ENCODE measurements at places on chromosomes 5 and 9.
A peak's percentile ranks its signal among the peaks of the same experiment; 100 is the strongest.

GRCh38 chr9:85898332-85898731 is 42.6 kb upstream of the NAA35 start:
- DNase-seq, result no peak

DNA sequence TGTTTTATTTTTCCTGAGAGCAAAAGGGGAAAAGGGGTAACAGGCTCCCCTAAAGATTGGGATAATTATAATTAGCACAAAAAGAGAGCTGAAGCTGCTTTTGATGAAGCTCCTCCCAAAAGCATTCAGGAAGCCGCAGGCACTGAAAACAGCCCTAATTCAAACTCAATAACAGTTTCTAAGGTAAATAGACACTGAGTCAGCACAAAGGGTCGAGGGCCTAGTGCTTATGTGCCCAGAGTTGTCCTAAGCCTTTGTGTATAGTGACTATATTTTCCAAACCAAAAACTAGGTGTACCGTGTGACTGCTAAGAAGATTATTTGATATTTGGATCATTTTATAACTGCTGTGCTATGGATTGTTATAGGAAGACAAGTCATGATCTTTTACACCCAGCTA is 67.7 kb downstream of the HMHB1 start:
- no peak for DNase-seq

GRCh38 chr9:96566498-96567202 is 53.0 kb downstream of the CDC14B start:
- no peak for DNase-seq

DNA sequence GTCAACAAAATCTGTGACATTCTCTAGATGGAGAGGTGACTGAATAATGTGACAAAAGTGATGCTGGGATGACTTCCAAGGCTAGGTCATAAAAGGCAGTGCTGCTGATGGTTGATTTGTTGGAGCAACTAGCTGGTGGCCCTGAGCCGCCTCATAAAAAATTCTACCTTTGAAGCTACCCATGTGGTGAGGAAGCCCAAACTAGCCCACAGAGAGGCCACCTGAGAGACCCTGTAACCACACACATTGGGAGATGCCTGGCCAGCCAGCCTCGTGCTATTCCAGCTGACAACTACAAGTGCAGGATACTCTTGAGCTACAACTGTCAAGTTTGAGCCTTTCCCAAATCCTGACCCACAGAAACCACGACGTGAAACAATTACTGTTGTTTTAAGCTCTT is 22.7 kb downstream of the CLTA start:
- DNase-seq, result no peak

DNA sequence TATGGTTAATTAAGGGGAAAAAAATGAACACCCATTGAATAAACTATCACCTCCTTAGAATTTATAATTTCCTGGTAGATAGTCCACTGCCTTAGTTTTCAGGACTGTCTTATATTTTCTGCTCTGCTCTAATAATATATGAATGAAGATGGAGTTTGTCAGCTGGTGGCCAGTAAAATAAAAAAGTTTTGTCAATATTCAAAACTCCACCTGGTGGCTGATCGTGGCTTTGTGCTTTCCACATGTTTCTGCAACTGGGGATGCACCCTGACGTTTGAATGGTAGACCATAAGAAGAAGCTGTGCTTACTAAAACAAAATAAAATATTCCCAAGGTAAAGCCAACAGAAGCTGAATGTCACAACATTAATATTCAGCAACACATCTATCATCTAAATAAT is 286.6 kb upstream of the IZUMO3 start:
- no peak for DNase-seq

GRCh38 chr9:14344053-14344524 is 30.1 kb upstream of the NFIB start:
- DNase-seq, result no peak

DNA sequence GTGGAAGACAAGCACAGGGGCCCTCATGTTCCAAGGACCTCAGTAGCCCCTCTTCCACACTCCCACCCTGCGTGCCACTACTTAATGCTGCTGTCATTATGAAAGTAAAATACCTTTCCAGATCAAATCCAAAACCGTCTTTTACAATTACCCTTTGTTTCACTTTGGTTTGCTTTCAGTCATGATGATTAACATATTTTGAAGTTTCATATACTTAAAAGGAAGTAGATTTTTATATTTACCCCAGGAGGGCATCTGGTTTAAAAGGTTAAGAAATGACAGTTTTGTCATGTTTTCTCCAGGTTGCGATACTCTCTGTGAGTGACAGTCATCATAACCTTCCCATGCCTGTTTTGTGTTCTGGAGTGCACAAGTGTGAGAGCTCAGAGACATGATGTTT is 13.5 kb upstream of the MAP1B start:
- DNase-seq, result no peak

GRCh38 chr5:143400541-143401226 is 2.8 kb downstream of the NR3C1 start:
- no peak for DNase-seq

DNA sequence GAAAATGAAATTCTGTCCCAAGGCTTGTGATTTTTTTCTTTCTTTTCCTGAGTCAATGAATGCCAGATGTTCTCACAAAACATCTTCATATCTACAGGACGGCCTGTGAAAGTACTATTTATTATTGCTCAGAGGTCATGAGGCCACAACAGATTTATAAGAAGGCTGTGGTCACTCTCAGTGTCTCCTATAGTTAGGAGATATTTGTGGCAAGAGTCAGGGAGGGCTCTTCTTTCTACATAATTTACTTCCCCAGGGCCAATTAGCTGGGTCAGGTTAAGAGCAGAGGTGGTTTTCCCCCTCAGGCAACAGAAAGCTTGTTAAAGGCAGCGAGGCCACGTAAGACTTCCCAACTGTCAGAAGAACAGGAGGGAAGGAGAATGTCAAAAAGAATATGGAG is 248.7 kb downstream of the SLIT3 start:
- no peak for DNase-seq

DNA sequence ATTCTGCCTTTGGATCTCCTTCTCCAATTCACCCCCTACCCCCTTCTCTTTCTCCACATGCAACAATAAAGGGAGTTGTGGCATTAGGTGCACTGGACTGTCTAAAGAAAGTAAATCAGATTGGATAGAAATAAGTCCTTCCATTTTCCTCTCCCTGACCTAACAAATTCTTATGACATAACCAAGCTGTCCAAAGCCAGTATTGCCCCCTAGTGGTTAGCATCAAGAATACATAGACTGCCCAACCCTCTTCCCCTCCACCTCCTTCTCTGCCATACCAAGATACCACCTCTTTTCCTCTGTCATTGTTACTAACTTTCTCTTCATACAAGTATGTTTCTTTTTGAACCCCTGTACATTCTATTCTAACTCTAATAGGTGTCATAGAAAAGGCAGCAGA is 45.7 kb downstream of the PPARGC1B start:
- DNase-seq, result no peak

DNA sequence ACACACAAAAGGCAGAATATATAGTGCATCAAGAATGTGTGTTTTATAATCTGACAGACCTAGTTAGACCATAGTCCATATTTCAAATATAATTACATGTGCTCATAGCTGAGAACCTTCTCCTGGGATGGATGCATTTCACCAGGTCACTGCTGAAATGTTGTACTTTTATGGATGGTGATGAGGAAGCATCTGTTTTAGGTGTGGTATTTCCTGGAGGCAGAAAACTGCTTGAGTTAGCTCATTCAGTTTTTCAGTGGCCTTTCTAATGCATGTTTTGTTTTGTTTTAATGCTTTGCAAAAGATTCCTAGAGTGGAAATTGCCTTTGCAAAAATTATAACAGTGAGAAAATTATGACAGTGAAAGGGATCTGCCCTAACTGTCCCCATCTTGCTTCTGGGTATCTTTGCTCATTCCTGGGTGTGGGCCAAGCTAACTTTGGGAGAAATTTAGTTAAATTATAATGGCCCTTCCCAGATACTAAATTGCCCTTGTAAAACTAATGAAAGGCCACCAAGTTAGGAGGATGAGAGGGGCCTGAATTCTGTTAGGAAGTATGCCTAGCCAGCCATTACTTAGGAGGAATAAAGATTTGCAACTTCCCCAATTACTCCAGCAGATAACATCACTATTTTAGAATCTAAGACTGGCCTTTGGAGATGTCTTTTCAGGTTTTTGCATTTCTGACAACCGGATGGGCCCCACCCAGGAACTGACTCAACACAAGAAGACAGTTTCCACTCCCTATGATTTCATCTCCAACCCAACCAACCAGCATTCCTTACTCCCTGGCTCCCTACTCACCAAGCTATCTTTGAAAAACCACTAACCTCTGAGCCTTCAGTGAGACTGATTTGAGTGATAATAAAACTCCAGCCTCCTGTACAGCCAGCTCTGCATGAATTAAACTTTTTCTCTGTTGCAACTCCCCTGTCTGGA is 7.0 kb upstream of the IL12B start:
- DNase-seq, result no peak

DNA sequence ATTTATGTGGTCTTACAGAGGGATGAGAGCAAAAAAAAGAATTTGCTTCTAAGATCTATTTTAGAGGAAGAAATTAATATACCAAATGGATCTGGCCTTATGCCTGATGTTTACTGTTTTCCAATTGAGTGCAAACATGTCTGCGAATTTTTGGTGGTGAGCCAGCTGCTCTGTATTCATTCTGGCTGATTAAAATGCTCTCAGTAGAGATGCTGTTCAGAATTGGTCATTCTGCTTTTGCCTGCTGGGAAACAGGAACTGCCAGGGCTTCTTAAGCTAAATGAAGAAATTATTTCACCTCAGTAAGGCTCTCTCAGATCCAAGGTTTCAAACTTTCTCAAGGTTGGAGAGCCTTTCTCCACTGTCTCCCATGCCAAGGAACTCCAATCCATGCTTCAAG is 132.0 kb upstream of the SV2C start:
- no peak for DNase-seq

DNA sequence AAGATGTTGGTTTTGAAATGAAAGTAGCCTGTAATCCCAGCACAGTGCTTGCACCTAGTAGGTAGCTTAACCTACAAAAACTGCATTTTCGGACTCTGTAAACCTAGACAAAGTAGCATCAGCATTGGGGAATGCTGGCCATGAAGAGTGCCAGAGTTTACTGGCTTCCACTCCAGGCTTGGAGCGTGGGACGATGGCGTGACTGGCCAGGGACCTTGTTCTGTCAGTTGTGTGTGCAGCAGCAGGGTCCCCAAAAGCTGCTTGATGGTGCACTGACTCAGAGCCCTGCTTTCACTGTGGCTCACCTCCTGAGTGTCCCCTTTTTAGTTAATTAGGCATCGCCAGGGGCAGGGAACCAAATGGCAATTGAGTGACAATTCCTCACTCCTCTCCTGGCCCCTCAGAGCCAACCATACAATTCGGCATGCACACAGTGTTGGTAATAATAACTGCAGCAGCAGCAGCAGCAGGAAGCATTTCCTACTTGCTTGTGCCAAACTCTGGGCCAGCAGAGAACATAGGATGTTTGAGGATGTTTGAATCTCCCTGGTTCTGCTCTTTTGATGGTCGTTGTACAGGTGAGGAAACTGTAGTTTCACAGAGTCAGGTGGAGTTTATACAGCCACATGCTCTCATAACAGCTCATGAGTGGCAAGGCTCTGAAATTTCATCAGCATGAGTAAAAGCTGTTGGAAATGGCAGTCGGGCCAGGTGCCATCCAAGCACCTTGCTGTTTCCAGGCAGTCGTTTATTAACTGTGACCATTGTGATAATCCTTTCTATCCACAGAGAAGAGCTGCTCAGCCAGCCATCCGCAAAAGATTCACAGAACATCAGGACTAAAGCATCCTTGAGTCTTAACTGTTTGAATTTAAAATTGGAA is 4.2 kb downstream of the UBE2QL1 start:
- peak; percentile 52 for DNase-seq

- no peak for DNase-seq
These were observed 38.7 kb upstream of the SH3PXD2B start for GRCh38 chr5:172493002-172493401.

GRCh38 chr9:93205045-93205768 is 21.3 kb downstream of the WNK2 start:
- no peak for DNase-seq

GRCh38 chr5:98510143-98510985 is 263.1 kb upstream of the RGMB start:
- no peak for DNase-seq

DNA sequence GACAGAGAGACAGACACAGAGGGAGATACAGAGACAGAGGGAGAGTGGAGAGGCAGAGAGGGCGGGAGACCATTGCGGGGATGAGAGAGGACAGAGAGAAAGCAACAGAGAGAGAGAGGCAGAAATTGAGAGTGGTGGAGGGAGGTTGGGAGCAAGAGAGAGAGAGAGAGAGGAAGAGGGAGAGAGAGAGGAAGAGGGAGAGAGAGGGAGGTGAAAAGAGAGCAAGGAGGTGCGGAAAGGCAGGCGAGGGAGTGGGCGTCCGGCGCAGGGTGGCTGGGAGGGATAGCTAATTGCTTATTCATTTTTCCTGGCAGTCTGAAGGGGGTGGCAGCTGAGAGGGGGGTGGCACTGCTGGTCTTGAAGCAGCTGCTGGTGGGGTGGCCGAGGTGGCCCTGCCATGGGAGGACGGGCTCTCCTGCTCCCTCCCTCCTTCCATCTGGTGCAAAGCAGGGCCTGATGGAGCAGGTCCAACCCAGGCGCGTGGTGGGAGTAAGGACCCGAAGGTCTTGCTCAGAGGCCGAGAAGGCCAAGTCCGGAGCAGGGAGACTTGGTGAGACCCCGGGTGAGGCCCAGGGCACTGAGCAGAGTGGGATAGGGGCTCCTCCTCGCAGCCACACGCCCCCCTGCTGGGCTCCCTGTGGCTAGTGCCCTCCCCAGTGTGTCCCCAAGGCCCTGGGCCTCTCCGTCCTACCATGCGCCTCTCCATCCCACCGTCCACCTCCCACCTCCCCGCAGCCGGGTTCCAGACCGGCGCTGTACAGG is 25.3 kb upstream of the RNU6ATAC start:
- no peak for DNase-seq

GRCh38 chr5:501831-502184 is 22.4 kb downstream of the SLC9A3 start:
- DNase-seq, result no peak

DNA sequence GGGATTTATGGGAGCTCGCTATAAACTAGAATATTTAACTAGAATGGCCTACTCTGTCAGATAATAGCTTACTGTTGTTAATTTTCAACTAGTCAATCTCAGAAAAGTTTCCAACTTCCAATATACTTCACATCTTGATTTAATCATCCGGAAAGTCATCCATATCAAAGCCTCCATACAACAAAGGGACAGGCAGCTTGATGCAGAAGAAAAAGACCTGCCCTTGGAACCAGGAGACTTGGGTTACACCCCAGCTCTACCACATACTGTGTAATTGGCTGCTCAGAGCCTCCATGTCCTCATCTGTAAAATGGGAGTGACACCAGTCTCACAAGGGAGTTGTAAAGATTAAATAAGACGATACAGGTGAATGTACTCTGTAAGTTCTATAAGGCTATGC is 1.9 kb downstream of the PTPN3 start:
- DNase-seq, result no peak

- no peak for DNase-seq
These were observed 58.6 kb downstream of the SLIT3 start for GRCh38 chr5:169242175-169242848.

DNA sequence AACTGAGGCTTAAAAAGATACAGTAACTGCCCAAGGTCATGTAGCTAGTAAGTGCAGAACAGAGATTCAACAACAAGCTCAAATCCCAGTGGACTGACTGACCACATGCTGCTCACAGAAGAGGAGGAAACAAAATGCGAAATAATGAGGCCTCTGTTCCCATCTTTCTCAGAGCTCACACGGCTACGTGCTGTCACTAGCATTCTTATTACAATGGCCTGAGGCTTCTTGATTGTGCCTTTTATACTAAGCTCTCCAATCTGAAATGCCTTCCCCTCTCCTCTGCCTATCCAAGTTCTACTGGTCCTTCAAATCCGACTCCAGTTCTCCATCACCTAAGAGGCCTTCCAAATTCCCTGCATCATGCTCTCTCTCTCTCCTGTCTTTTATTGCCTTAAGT is 26.0 kb downstream of the SGTB start:
- no peak for DNase-seq

- no peak for DNase-seq
These were observed 157.0 kb upstream of the TRPC7 start for GRCh38 chr5:136522217-136522956.

Measured in NCI-H187 (cell line).